ENCODE measurements at places on chromosomes 1 and 21. TPM values are rescaled to one million over a fixed set of nuclear protein-coding genes. Genes with fewer than 3 reads are reported as not detected.

ASTN1 gene
- not detected for total RNA-seq

- H3K4me3 ChIP-seq = no peak overlapping the region
- H3K4me1 ChIP-seq = no peaks in the 10 kb centered on the region
- H3K36me3 ChIP-seq = no peaks in the 10 kb centered on the region
- no peak overlapping the region for H3K27ac ChIP-seq
- no peak for DNase-seq
Observed at GRCh38 chr1:219264561-219264960, 90.9 kb downstream of the LYPLAL1 start.

- H3K36me3 ChIP-seq = no peaks in the 10 kb centered on the region
- DNase-seq = no peak
- peaks cover 30% of the 10 kb centered on the region for H3K4me1 ChIP-seq
- H3K27me3 ChIP-seq = peaks cover 3% of the 10 kb centered on the region
- no peak overlapping the region for H3K27ac ChIP-seq
Observed at GRCh38 chr1:41362749-41363590, 1.7 kb downstream of the FOXO6 start.

DNA sequence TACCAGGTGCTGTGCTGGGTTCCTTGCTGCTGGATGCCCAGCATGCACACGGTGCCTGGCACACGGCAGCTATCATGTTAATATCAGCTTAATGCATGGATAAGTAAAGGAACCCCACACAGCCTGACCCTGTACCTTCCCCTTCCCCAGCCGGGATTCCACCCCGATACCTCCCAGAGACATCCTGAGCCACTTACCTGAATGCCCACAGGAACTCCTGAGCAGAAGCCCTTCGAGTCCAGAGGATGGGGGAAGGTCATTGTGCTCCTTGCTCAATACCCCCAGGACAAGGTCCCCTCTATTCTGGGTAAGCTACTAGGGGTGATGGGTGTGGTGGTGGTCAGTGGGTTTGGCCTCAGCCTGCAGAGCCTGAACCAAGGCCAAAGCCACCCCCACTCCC is 1.4 kb downstream of the FAM131C start:
- H3K4me3 ChIP-seq = no peak overlapping the region
- no peaks in the 10 kb centered on the region for H3K36me3 ChIP-seq
- no peak for DNase-seq
- peaks cover 11% of the 10 kb centered on the region for H3K27me3 ChIP-seq
- no peak overlapping the region for H3K27ac ChIP-seq

PLA2G2A gene
- total RNA-seq = 14.9 TPM

WNT2B gene
- 10.9 TPM for total RNA-seq

A3GALT2 gene
- total RNA-seq = 0.79 TPM

MAB21L3 gene
- 4.2 TPM for total RNA-seq

CCSAP gene
- total RNA-seq = 10.5 TPM

HES5 gene
- 0.76 TPM for total RNA-seq

GRCh38 chr1:203361945-203362719 is 11.2 kb upstream of the FMOD start:
- DNase-seq = no peak
- H3K27ac ChIP-seq = no peak overlapping the region
- no peaks in the 10 kb centered on the region for H3K27me3 ChIP-seq
- no peak overlapping the region for H3K4me3 ChIP-seq
- H3K4me1 ChIP-seq = no peaks in the 10 kb centered on the region
